ENCODE measurements at places on chromosomes 2 and 18.

DNA sequence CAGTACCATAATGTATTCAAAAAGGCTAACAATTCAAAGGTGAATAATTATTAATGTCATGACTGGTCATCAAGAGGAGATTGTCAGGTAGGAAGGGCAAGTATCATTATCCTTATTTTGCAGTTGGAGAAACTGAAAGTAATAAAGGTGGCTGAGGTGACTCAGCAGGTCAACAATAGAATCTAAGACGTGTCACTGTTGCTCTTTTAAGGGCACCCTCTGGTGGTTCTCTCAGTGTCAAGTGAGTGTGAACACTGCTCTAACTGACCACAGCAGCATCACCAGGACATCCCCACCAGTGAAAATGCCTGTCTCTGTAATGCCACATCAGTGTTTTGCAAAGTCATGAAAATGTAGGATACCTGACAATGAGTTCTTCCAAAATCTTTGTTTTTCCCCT lies 69.7 kb downstream of the DCC start:
- DNase-seq = no peak

DNA sequence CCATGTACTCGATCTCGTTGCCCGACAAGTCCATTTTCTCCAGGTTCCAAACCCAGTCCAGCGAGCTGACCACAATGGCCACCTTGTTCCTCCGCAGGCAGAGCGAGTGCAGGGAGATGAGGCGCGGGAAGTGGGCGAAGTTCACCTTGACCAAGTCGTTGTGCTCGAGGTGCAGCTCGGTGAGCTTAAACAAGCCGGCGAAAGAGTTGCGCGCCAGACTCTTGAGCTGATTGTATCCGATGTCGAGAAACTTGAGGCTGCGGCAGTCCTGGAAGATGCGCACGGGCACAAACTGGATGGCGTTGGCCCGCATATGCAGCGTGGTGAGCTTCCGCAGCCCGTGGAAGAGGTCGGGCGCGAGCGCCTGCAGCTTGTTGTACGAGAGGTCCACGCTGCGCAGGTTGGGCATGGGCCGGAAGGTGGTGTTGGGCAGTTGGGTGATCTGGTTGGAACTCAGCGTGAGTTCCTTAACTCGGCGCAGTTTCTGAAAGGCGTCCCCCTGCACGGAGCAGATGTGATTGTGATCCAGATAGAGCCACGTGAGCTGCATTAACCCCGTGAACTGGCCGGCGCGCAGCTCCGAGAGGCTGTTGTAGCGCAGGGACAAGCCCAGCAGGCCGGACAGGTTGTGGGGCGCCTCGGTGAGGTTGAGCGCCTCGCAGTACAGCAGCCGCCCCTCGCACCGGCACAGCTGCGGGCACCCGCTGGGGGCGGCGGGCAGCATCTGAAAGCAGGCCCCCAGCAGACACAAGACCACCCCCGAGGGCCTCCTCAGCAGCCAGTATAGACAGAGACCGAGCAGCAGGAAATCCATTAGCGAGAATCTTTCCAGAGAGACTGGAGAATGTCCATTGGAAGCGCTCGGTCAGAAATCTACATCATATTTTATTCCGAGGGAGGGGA lies 1.3 kb downstream of the LRRTM1 start:
- no peak for DNase-seq

DNA sequence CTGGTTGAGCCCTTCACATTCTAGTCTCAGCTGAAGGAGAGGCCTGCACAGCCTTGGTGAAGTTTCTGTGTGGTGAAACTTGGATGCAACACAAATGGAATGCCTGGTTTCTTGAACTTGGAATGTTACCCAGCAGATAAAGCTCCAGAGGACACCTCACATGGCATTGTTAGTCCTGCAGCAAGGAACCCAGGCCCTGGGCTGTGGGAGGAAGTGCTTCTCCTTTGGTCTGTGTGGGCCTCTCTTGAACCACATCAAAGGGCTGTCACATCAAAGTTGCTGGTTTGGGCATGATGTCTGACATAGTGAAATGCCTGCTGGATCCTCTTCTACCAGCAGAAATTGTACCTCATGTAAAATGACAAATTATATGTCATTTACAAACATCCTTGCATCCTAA lies 198.5 kb downstream of the FHOD3 start:
- no peak for DNase-seq

DNA sequence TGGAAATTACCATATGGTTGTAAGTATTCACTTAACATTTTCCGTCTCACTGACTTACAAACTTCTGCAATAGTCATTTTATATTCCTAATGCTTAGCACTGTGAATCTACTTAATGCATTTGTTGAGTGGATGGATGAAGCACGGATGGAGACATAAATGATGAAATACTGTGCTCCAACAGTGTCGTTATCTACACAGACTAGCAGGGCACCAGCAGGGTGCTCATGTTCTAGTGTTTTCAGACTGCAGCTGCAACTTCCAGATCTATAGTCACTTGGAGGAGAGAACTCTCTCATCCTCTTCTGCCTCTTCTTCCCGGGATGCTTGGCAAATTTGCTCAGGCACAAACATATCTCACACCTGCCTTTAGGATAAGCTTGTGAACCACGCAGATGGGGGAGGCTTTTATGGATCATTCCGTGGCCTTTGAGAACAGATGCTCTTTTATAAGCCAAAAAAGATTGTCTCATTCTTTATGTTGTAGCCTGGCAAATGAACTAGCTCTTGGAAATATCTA lies 797.7 kb downstream of the MBD2 start:
- DNase-seq = peak; percentile 8

- no peak for DNase-seq
Measured at GRCh38 chr2:166361351-166362153, 14.2 kb downstream of the SCN9A start.

- DNase-seq = no peak
Measured at GRCh38 chr2:204353823-204354222, 191.5 kb upstream of the PARD3B start.

DNA sequence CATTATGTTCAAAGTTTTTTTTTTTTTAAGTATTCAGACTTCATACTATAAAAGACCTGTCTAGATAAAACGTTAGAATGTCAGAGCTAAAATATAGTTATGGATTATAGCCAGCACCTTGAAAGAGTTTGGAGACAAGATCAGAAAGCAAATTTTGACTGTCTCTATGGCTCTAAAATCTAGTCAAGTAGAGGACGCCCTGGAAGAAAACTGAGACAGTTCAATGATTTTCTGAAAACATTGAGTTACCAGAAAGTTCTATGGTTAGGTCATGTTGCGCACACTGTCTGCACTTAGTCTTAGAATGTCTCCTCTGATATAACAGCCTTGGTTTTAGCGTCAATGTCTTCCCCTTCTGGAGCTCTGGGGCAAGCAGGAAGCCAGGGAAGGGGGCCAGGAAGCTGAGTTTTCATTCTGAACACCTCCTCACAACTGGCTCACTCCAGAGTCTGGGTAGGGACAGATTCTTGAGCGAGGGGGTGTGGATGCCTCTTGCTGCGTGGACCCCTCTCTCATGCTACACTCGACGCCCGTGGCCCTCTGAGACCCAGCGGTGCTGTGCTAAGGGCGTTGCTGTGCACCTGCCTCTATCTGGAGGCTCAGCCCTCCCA lies 99.5 kb downstream of the RNF144A start:
- DNase-seq = no peak

DNA sequence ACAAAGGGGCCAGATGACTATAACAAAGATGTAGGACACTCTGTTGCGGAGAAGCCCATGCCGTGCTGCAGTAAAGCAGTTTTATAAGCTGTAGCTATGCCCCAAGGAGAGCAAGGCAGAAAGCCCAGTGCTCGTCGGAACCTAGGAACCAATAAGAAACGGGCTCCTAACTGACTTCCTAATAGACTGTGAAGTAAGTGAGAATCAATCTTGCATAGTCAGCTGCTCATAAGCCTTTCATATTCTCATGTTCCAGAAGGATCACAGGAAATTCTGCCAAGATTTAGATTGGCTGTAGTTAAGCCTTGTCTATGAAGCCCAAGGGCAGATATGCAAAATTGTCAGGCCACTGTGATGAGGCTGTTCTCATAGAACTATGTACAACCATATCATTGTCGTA lies 98.4 kb downstream of the RTTN start:
- DNase-seq = no peak

DNA sequence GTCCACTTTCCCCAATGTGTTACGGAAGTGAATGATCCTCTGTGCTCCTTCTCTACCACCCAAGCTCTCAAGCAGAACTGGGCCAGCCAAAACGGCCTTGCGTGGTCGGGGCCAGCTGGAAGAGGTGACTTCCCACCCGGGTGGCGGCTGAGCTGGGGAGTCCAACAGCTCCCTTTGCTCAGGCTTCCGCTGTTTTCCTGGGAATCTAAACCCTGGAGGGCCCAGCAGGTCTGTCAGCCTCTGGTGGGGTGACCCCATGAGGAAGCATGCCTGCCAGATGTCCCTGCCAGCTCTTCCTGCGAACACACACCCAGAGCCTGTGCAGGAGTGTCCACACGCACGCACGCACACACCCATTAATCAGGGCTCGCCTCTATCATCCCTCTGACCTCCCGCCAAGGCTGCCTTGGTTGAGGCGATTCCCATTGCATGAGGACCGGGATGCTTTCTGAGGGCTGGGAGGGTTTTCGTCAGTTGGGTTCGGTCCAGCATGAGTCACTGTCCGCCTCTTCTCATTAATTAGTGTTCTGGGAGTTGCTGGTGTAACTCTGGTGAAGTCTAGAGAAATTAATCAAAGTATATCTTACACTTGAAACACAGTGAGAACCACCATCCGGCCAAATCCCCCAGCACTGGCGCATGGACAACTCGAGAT lies 90.6 kb downstream of the TWIST2 start:
- DNase-seq = no peak

GRCh38 chr2:73233932-73234832 lies at the start of gene CCT7:
TSS of gene CCT7 (plus strand) at chr2:73234308. CDS start at chr2:73234379, 71 bp downstream.
- DNase-seq = peak; percentile 77

Measured in SHP77 treated with DMSO at 0.1 percent for 48 hours (cell line).